Ammon's horn (tissue), 1 donor: ENCODE measurements at places on chromosomes 5 and 9.
A peak's percentile ranks its signal among the peaks of the same experiment; 100 is the strongest.

DNA sequence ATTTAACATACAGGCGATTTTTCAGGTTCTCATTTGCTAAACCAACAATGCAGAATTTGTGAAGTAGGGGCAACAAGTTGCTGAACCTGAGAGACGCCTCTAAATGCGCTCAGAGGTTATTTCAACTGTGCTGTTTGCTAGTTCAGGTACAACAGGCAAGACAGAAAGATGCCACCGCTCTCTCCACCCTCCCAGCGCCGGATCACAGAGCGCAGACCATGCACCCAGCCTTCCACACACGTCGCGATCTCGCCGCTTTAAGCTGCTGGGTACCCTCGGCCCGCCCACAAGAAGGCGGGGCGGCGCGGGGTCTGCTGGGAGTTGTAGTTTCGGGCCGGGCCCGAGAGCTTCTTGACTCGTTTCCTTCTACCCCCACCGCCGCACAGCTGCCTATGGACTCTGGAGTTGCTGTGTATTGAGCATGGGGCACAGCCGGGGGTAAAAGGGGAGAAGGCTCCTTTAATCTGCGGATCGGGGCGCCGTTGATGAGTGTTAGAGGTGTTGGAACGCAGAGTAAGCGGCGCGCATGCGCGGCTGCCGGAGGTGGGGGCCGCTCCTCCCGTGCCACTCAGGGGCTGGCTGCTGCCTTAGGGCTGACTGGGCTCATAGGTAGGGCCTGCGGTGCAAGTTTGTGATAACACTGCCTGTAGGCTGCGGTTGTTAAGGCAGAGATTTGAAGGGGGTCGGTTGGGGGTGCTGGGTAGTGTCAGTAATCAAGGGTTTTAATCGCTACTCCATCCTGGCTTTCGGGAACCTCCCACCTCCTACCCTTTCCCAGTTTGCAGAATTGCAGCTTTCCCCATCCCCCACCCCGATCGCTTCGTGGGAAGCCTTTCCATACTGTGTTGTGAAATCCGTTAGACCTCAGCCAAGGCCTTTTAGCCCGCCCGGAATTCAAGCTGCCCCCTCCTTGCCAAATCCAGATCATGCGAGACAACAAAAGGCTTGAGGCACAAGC lies 40.3 kb upstream of the ABCA1 start:
- peak; percentile 94 for DNase-seq

DNA sequence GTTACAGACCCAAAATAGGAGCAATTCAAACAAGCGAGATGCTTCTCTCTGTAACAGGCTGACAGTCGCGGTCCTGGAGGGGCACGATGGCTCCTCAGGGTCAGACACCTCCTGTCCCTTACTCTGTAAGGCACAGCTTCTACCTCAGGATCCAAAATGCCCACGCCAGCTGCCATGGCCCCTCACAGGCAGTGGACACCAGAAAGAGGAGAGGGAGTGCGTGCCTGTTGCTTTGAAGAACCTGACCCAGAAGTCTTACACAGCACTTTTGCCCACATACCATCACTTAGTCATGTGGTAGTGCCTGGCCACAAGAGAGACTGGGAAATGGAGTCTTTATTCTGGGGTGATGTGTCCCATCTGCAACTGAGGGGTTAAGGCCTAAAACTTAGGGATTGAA lies 11.6 kb upstream of the ABL1 start:
- no peak for DNase-seq

DNA sequence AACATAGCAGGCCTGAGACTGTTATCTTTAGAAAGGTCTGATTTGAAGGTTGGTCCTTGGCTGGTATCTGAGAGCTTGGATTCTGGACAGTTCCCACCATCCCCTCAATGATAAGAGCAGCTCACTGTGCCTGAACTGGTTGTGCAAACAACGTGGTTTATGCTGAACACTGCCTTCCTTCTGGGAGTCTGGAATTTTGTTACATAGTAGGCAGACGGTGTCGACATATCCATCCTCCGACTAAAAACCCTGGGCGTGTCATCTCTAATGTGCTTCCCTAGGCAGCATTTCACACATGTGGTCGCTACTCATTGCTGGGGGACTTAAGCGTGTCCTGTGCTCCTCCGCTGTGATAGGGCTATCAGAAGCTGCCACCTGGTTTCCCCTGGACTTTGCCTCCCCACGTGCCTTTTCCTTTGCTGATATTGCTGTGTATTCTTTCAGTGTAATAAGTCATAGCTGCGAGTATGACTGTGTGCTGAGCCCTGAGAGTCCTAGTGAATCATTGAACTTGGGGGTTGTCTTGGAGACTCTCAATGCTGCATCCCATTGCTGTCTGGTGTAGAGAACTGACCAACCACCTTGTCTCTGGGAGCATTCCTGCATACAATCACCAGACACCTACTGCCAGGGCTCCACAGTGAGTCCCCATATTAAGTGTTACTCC lies 119.1 kb upstream of the TBC1D2 start:
- no peak for DNase-seq

DNA sequence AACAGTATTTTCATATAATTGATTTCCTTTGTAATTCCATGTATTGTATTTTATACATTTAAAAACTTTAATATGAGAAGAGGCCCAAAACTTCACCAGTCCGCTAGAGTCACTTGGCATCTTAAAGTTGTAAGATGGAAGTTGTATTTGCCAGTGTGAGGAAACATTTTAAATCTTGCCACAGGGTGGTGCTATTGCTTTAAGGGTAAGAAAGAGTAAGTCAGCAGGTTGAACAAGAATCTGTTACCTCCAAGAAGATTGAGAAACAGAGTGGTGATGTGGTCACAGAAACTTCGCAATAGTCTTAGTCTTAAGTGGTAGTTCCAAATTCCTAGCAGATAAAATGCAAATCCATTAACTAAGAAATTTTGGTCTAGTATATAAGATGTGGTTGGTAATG lies 39.8 kb upstream of the RANBP6 start:
- DNase-seq, result peak; percentile 79

DNA sequence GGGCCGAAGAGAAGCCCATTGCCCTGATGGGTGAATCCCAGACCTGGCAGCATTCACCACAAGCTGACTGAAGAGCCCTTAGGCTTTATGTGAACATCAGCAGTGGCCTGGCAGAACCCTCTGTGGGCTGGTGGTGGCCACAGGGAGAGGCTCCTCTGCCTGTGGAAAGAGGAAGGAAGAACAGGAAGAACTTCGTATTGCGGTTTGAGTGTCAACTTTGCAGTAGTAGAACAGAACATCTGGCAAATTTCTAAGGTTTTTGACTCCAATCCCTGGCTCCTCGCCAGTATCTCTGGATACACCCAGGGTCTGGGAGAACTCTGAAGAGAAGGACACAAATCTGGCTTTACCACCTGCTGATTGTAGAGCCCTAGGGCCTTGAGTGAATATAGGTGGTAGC lies 356.4 kb upstream of the GRAMD2B start:
- DNase-seq, result no peak

GRCh38 chr5:93741136-93741811 lies at the start of gene POU5F2:
Gene POU5F2 (minus strand): TSS chr5:93741600. CDS start chr5:93741563, 37 bp downstream.
- DNase-seq, result no peak

DNA sequence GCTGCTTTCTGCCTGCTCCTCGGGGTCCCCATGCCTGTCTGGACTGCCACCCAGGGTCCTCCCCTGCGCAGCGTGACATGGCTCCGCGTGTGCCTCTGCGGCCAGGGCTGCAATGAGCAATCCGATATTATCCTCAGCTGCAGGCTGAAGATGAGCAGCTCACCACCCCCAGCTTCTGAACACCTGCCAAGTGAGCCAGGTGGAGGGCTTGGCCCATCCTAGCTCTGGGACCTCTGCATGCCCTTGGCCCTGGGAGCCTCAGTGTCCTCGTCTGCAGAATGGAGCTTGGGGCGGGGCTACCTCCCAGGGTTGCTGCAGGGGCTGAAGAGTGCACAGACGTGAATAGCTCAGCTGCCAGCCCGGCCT lies 4.1 kb upstream of the MYMK start:
- DNase-seq, result no peak

GRCh38 chr5:177421062-177421798 lies 5.2 kb upstream of the GRK6 start:
- no peak for DNase-seq

DNA sequence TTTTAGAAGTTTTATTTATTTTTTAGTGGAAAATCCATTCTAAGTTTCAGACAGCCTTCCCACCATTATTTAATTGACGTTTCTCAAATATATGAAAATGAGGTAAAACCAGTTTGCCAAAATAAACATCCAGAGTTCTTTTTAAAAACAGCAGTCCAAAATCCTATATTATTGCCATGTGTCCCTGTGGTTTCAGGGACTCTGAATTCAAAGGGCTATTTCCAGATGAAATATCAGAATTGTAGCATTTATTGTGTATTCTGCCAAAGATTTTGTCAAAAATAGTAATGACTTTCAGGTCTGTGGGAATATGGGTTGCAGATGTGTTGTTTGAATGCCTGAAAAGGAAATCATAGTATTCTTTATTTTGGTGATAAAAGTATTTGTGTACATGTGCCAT lies 41.6 kb downstream of the XRCC4 start:
- no peak for DNase-seq

DNA sequence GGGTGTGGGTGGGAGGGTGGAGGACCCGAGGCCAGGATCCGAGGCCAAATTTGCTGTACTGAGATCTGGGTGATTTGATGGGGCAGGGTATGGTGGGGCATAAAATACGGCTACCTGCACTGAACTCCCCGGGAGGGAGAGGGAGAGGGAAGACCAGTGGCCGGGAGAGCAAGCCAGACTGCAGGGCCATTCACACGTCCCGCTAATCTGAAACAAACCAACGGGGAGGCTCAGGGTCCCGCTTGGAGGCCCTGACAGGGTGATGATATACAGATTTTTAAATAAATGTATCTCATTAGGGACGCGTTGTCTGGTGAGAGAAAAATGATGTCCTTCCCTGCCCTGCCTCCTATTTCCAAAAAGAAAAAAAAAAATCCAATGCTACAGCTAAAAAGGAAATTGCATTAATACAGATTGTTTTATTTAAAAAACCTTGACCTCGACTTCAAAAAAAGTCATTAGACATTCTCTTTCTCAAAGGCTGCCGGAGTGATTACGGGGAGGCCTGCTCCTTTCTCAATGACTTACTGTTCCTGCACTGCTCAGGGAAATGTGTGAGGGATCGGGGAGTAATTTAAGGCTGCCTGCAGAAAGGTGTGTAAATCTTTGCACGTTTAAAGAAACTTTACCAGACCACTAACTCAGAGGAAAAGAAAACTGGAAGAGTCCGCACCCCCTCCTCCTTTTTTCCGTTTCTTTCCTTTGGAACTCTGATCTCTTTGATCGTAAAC lies 11.5 kb upstream of the PRRX2 start:
- DNase-seq, result no peak

GRCh38 chr9:87389936-87390335 lies 107.7 kb upstream of the DAPK1 start:
- DNase-seq, result no peak

- no peak for DNase-seq
These were observed 107.2 kb upstream of the TXNDC8 start for GRCh38 chr9:110444911-110445310.

DNA sequence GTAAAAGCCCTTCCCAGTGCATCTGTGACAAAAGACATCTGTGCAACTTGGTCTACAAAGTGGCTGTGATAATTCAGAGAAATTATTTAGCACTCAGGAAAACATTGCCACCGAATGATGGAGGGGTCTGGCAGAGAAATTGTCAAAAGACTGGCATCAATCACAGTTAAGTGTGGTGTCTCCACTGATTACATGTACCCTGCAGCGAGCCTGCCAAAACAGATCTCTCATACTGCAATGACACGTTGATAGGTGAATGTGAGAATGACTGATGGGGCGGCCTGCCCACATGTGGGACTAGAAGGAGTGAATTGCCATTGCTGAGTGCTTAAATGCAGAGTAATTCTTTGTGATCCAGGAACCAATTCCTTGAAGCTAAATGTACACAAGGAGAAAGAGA lies 136.4 kb upstream of the PCSK5 start:
- no peak for DNase-seq

- DNase-seq, result no peak
These were observed 48.6 kb upstream of the ADCY2 start for GRCh38 chr5:7347377-7347776.

- DNase-seq, result no peak
These were observed 17.2 kb downstream of the MORN5 start for GRCh38 chr9:122176916-122177315.

- peak; percentile 56 for DNase-seq
These were observed 3.9 kb downstream of the EXOC3 start for GRCh38 chr5:446883-447263.

DNA sequence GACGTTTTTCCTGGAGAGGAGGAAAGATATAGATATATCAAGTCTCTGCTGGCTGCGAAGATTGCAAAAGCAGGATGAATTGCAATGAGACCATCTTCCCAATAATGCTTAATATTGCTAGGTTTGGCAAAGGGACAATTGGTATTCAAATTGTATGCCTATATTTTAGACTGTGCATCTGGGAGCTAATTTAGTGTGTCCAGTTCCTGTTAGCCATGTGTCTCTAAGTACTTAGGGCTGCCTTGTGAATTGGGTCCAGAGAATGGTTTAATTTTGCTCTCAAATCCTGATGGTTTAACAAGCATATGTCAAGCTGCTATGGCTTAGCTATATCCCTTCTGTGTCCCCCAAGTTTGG lies 97.6 kb upstream of the ZNF366 start:
- no peak for DNase-seq

- no peak for DNase-seq
These were observed 81.5 kb downstream of the LMX1B start for GRCh38 chr9:126695186-126695585.

GRCh38 chr9:6703898-6704639 lies 53.7 kb upstream of the KDM4C start:
- peak; percentile 92 for DNase-seq

DNA sequence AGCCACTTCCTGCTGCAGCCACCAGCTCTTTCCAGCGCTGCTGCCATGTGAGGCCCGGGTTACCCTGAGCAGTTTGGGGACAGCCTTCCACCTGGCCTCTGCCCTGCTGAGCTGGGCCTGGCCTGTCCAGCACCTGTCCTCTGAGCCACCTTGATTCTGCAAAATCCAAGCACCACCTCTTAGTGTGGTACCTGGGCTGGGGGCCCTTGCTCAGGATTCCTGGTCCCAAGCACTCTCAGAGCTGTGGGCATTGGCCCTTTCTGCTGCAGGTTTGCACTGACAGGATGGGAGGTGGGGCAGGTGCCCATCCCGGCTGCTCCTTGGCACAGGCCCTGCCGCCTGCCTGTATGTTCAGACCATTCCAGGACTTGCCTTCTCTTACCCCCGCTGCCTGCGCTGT lies 309.2 kb upstream of the IRX4 start:
- no peak for DNase-seq

DNA sequence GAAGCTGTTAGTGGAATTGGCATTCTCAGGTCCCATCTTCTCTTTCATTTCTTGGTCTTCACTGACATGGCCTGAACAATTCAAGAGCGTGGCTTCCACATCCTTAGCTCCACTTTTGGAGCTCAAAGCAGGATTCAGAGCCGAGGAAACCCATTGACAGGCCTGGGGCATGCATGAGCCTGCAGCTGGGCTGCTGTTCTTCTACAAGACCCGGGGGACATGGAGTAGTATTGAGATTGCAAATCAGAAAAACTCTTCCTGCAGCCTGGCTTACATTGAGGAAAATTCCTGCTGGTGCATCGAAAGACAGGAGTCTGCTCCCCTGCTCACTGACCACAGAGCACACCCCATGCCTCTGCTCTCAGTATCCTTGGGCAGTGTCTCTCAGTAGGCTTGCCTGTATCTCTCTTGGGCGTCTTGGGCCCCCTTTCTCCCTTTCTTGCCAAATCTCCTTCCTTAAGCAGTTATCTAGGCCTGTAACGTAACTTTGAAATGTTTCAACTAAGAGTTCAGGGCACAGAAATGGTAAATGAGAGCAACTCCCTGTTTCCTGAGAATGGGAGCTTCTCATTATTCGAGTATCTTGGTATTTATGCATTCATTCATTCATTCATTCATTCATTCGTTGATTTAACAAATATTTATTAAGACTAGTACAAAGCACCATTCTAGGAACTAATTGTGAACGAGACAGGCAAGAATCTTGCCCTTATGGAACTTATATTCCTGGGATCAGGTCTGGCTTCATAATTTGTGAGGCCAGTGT lies 603.6 kb upstream of the CLINT1 start:
- DNase-seq, result no peak
